H4 (cell line): ENCODE measurements at places on chromosomes 3 and 15. TPM values are rescaled to one million over a fixed set of nuclear protein-coding genes. Genes with fewer than 3 reads are reported as not detected.

GRCh38 chr3:50242851-50243542 lies 7.0 kb downstream of the GNAI2 start:
- no peak for DNase-seq

- DNase-seq, result no peak
Measured at GRCh38 chr3:135154186-135154585, 359.1 kb downstream of the EPHB1 start.

DNA sequence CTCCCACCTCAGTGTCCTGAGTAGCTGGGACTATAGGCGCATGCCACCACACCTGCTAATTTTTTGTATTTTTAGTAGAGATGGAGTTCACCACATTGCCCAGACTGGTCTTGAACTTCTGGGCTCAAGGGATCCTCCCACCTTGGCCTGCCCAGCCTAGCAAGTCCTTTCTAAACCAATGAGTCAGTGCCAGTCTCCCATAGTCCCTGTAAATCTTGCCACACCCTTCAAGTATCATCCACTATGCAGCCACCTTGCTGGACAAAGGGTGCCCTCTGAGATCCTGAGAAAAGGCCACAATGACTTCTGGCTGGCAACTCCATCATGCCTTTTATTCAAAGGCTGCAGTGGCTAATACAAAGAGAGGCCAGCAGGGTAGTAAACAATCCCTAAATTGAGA lies 184.0 kb downstream of the ABHD5 start:
- DNase-seq, result no peak

DNA sequence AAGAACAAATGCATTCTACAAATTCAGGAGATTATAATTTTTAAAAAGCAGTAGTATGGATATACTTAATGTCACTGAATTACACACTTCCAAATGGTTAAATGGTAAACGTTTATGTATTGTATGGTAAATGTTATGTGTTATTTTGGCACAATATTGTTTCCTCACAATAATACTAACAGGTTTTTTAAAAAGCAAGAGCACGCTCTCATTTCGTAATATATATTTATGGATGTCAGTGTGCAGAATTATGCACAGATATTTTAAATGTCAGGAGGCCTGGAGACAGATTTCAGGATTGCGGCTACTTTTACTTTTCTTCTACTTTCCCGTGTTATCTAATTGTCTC lies 533 bp downstream of the ZNF445 start:
- no peak for DNase-seq

DNA sequence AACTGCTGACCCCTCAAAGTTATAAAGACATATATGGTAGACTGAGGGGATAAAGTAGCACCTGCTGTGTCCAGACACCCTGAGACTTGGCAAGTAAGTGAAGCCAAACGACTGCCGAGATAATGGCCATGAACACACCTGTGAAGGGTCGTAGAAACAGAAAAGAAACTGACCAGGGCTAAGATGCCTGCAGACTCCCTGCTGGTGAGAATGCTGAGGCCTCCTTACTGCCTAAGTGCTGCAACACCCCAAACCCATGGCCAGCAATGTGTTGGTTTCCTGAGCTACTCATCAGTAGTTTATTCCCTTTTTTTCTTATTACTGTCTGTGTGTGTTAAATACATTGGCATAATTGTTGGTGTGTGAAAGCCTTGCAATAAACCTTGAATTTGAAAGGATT lies 233.8 kb downstream of the ZNF385D start:
- DNase-seq, result no peak

DNA sequence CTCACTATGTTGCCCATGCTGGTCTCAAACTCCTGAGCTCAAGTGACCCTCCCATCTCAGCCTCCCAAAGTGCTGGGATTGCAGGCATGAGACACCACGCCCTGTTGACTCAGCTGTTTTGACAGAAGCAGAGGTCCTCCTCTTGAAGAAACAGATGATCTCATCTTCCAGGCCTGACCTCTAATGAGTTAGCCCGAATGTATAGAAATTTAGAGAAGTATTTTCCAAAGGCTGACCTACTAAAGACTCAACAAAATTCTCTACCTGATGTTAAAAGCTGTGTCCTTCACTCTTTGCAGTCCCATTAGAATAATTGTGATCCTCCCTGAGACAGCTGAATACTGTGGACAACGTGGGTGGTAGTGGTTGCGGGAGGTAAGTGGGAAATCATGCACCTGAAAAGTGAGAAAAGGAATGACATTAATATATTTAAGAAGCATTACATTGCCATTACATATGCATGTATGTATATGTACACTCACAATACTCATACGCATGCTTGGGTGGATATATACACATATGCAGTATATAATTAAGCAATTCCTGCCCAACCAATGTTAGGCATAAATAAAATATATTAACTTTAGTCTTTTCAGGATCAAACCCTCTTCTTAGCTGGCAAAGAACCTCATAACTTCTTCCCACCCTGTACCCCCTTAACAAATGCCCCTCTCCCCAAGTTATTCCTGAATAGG lies 204.6 kb upstream of the NR2F2 start:
- peak; percentile 25 for DNase-seq

DNA sequence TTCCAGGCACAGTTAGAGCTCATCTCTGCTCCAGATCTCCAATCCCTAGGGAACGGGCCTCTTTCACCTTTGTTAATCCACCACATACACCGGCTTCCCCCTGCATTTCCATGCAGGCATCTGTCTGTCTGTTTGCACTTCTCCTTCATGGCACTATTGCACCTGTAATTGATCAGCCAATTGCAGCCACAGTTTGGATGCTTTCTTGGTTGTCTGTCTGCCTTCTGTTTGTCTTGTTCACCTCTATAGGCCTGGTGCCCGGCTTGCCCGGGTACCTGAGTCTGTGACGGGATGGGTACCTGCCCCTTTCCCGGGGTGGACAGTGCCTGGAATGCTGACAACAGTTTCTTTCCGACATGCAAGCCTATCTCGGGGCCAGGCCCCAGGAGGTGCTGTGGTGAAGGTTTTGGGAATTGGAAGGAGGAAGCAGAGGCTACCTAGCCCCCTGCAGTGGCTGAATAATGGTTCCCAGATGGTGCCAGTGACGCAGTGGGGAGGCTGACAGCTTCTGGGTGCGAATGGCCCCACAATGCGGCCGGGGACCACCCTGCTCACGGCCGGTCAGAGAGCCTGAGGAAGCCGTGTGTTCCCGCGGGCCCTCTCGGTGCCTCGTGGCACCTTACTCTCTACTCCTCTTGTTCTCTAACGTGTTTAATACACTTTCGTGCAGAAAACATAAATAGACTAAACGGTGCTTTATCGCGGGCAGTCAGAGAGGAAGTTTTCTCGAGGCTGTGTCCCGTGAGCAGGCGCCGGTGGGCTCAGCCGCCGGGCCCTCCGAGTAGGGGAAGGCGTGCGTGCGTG lies 31.3 kb upstream of the RAB6B start:
- no peak for DNase-seq

DNA sequence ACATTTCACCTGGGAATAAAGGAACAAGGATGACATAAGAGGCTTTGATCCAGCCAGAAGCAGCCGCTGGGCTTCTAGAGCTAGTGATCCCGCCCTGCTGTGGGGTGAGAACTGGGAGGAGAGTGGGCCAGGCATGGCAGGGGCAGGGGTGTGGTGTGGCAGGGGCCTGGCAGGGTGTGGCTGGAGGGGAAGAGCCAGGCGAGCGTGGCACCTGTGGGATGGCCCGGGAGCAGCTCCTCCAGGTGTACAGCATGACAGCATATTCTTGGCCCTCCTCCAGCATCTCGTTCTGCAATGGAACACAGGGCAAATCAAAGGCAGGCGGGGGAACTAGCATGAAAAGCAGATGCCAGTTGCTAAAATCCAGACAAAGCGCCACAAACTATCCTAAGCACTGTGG lies 35.5 kb downstream of the CYFIP1 start:
- no peak for DNase-seq

- DNase-seq, result no peak
Measured at GRCh38 chr3:13685721-13686120, 136.8 kb downstream of the FBLN2 start.

DNA sequence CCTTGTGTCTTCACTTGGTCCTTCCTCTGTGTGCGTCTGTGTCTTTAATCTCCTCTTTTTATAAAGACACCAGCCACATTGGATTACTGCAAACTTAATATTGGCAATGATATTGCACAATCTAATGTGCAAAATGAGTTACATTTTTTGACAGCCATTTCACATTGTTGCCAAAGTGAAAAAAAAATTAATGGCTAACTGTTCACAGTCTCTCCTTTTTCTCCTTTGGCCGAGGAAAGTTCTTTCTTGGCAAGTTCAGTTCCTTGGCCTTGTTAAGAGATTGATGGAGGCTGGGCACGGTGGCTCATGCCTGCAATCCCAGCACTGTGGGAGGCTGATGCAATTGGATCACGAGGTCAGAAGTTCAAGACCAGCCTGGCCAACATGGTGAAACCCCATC lies 62.2 kb upstream of the ZNF280D start:
- DNase-seq, result no peak

- DNase-seq, result no peak
Measured at GRCh38 chr3:120909602-120909878, 1.5 kb downstream of the STXBP5L start.

- DNase-seq, result no peak
Measured at GRCh38 chr3:195549931-195550519, 6.9 kb upstream of the PPP1R2 start.

DNA sequence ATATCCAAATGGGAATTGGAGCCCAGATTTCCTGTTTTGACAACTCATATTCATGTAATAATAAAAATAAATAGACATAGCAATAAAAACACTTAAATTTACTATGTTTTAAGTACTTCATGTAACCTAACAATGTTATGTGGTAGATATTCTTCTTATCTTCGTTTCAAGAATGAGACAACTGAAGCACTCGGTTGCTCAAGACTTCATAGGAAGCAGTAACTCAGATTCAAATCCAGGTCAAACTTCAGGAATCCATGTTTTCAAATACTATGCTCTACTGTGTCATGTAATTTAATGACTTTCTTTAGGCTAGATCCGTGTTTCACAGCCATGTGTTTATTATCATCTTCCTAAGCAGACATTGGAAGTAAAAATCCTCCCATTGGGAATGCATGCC lies 492.2 kb downstream of the CNTN3 start:
- DNase-seq, result no peak

GRCh38 chr15:101481917-101482525 lies 7.5 kb downstream of the PCSK6 start:
- no peak for DNase-seq

DNA sequence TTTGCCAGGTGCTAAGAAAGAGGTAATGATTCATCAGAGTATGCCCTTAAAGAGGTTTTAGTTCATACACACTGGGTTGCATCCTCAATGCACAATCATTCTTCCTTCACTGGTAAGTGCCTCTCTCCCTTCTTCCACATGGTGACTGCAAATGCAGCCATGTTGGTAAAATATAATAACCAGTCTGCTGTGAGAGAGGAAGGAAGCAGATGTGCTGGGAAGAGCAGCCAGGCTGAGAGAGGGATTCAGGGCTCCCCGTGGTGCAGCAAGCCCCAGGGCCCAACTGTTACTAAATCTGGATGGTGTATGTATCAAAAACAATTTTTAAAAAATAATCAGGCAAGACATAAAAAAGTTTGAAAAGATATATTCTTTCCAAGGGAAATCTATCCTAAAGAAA lies 498.1 kb downstream of the MAGI1 start:
- no peak for DNase-seq

GRCh38 chr3:105728771-105729312 lies 140.0 kb downstream of the CBLB start:
- DNase-seq, result no peak

- DNase-seq, result no peak
Measured at GRCh38 chr3:7713724-7714123, 787.9 kb upstream of the LMCD1 start.

DNA sequence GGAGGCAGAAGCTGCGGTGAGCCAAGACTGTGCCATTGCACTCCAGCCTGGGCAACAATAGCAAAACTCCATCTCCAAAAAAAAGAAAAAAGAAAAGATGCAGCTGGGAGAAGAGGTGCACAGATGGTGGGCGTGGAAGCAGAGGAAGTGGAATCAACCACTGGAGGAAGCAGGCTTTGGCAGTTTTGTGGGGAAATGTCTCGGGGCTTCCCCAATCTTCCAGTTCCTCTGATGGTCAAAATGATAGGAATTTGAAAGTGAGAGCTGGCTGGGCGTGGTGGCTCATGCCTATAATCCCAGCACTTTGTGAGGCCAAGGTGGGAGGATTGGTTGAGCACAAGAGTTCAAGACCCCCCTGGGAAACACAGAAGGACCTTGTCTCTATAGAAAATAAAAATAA lies 48.1 kb upstream of the SMAD3 start:
- DNase-seq, result no peak

Gene CD86
- 0.39 and 1.6 TPM in 2 replicates for total RNA-seq

Gene CCR2
- total RNA-seq, result not detected in 2 replicates
